SW 1271 (cell line): ENCODE measurements at places on chromosomes 16 and 17.
A peak's percentile ranks its signal among the peaks of the same experiment; 100 is the strongest.

GRCh38 chr17:44779211-44780025 lies 20.6 kb downstream of the ADAM11 start:
- DNase-seq, result peak; percentile 73

DNA sequence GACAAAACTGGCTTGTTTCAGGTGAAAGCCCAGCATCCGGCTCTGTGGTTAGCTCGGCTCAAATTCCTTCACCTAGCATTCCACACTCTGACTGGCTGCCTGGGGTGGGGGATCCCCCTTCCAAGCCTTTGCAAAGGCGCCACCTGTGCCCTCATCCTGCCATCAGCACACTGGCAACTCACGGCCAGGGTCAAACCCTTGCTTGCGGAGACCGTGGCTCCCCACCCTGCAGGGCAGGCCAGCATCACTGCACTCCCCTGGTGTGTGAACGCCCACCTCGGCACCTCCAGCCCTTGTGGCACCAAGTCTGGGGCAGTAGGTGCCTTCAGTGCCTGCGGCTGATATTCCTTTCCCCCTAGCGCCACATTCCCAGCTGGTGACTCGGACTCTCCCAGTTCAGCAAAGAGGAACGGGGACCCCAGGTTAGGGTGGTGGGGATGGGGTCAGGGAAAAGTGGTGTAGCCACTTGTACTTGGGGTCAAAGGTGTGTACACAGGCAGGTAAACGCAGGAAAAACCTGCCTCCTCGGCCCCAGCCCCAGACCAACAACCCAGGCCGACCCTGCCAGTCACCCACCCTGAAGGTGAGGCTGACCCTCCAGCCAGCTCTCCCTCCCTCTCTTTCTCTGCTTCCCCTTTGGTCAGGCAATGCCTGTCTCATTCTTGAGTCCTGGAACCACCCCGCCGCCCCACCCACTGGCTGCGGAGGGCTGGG lies 1.1 kb downstream of the FLII start:
- DNase-seq, result peak; percentile 65

- DNase-seq, result no peak
These were observed 22.5 kb upstream of the NKD1 start for GRCh38 chr16:50525716-50526115.

DNA sequence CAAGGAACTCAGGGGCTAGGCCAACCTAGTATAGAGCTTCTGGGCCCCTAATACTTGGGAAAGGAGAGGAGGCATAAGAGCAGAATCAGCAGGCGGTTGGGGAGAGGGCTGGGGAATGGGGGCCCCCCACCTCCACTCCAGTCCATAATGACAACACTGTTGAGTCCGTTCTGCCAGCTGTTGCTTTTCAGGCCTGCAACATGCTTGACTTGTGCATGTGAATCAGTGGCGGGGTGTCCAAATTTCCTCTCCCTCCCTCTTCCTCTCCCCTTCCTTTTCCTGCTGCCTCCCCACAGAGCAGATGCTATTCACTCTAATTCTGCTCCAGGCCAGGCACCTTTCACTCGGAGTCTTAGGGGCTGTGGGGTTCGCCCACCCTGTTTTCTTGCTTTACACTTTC lies 31.7 kb downstream of the SGSM2 start:
- no peak for DNase-seq

- DNase-seq, result no peak
These were observed 117.1 kb upstream of the NLRP1 start for GRCh38 chr17:5701381-5701780.

GRCh38 chr16:79451196-79451816 lies 149.2 kb downstream of the MAF start:
- DNase-seq, result no peak

- no peak for DNase-seq
These were observed 48.1 kb downstream of the MARF1 start for GRCh38 chr16:15594711-15595320.
